Spinal cord (tissue), 10 donors: ENCODE measurements at places on chromosomes 6 and 20. TPM values are rescaled to one million over a fixed set of nuclear protein-coding genes. Genes with fewer than 3 reads are reported as not detected.

DNA sequence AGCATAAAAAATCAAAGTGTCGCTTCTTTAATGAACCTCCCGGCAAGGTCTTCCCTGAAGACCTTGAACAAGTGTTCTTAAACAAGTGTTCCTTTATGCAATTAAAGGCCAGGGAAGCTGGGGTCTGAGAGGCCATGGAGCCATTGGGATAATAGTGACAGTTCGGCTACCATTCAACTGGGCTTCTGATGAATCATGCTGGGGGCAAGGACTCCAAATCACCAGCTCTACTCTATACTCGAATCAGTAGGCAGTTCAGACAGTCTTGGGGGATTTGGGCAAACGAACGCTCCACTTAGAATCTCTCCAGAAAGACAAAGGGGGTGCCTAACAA lies 34.7 kb upstream of the EZR start:
- no peak for DNase-seq
- no peak overlapping the region for H3K4me3 ChIP-seq
- H3K27me3 ChIP-seq, result peaks cover 2% of the 10 kb centered on the region
- no peak overlapping the region for H3K27ac ChIP-seq
- peaks cover 11% of the 10 kb centered on the region for H3K4me1 ChIP-seq
- H3K36me3 ChIP-seq, result no peaks in the 10 kb centered on the region

DNA sequence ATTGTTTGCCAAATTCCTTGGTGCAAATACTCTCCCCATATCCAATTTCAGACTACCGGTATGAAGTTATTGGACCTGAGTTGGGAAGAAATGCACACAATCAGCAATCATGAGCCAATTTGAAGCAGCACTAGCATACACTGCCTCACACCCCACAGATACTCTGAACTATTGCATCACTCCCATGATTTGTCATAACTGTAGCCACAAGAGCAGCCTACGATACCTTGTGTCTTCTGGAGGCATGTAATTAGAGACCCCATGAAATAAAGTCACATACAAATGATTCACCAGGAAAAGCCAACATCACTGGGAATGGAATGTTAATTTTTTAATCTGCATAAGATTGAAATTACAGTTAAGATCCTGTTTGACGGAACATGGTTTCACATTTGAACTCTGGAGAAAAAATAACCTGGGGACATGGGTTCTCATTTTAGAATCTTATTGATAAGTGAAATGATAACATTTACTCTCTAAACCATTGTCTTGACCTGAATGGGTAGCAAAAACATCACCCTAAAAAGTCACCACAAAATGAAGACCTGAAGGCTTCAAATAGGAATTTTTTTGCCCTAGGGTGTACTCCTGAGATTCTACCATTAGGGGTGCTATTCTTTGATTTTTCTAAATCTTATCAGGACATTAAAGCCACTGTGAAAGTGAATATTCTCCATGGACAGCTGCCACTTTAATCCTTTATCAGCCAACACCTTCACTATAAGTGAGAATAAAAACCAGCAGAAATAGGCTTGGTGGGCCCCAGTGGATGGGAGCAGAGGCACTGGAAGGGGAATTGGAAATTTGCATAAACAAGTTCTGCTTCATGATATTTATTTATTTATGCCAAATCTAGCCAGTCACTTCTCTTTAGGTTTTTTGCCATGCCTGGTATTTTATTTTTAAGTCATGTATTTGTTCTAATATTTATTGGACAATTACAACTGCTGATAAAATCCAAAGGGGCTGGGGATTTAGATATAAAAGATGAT lies 34.5 kb upstream of the HBS1L start:
- no peak for DNase-seq
- no peaks in the 10 kb centered on the region for H3K36me3 ChIP-seq
- H3K4me1 ChIP-seq, result no peaks in the 10 kb centered on the region
- no peak overlapping the region for H3K4me3 ChIP-seq
- no peak overlapping the region for H3K27ac ChIP-seq

DNA sequence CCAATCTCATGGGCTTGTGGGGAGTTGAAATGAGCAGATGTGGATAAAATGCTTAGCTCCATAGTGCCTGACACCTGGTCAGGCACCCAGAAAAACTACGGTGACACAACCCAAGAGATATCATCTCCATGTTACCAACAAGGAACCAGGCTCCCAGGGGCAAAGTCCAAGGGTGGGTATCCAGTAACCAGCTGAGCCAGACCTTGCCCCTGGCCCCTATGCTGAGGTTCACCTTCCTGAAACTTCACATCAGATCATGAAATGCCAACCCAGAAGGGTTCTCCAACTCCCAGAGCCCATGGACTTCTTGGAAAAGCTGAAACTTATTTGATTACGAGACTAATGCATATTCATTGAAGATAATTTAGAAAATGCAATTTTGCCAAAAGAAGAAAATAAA lies 141.8 kb upstream of the KCNG1 start:
- no peak overlapping the region for H3K4me3 ChIP-seq
- no peaks in the 10 kb centered on the region for H3K36me3 ChIP-seq
- DNase-seq, result no peak
- H3K27ac ChIP-seq, result no peak overlapping the region
- H3K4me1 ChIP-seq, result no peaks in the 10 kb centered on the region
- H3K27me3 ChIP-seq, result no peaks in the 10 kb centered on the region

- H3K27me3 ChIP-seq, result no peaks in the 10 kb centered on the region
- peak overlapping the region; percentile 95 for H3K4me3 ChIP-seq
- H3K4me1 ChIP-seq, result no peaks in the 10 kb centered on the region
These were observed 1.3 kb downstream of the RNF146 start for GRCh38 chr6:127267646-127268625.

The TLDC2 gene
- total RNA-seq, result 0.40 TPM

- no peaks in the 10 kb centered on the region for H3K27me3 ChIP-seq
- no peak overlapping the region for H3K4me3 ChIP-seq
- H3K36me3 ChIP-seq, result no peaks in the 10 kb centered on the region
- no peak overlapping the region for H3K27ac ChIP-seq
These were observed 241.9 kb downstream of the ADGRB3 start for GRCh38 chr6:68876792-68877493.

- H3K27ac ChIP-seq, result no peak overlapping the region
- no peak overlapping the region for H3K4me3 ChIP-seq
- no peak for DNase-seq
- H3K27me3 ChIP-seq, result no peaks in the 10 kb centered on the region
- H3K4me1 ChIP-seq, result no peaks in the 10 kb centered on the region
- H3K36me3 ChIP-seq, result no peaks in the 10 kb centered on the region
These were observed 123.6 kb downstream of the PTPRT start for GRCh38 chr20:43066125-43066524.

GRCh38 chr6:43893073-43893472 lies 123.1 kb downstream of the VEGFA start:
- no peaks in the 10 kb centered on the region for H3K36me3 ChIP-seq
- peaks cover 2% of the 10 kb centered on the region for H3K27me3 ChIP-seq
- H3K4me1 ChIP-seq, result peaks cover 15% of the 10 kb centered on the region
- H3K27ac ChIP-seq, result no peak overlapping the region
- DNase-seq, result no peak

GRCh38 chr6:119078376-119079282 lies at the start of gene FAM184A:
Gene FAM184A, minus strand, starts transcription at chr6:119078664. Its CDS starts 365 bp downstream, at chr6:119078299.
- H3K4me1 ChIP-seq, result peaks cover 5% of the 10 kb centered on the region
- DNase-seq, result peak; percentile 61
- H3K4me3 ChIP-seq, result peak within 1 kb of the TSS; percentile 54
- no peaks in the 10 kb centered on the region for H3K36me3 ChIP-seq
- peak within 1 kb of the TSS; percentile 62 for H3K27ac ChIP-seq

GRCh38 chr20:22686097-22686496 lies 101.7 kb upstream of the FOXA2 start:
- peaks cover 2% of the 10 kb centered on the region for H3K27me3 ChIP-seq
- no peak overlapping the region for H3K4me3 ChIP-seq
- no peaks in the 10 kb centered on the region for H3K36me3 ChIP-seq
- H3K27ac ChIP-seq, result no peak overlapping the region

- no peak overlapping the region for H3K27ac ChIP-seq
- H3K36me3 ChIP-seq, result no peaks in the 10 kb centered on the region
- no peak for DNase-seq
- H3K4me1 ChIP-seq, result no peaks in the 10 kb centered on the region
- no peaks in the 10 kb centered on the region for H3K27me3 ChIP-seq
These were observed 122.7 kb downstream of the ADGRB3 start for GRCh38 chr6:68757821-68758220.

The THBD gene
- 14.7 TPM for total RNA-seq

GRCh38 chr6:84785671-84786070 lies 21.3 kb upstream of the TBX18 start:
- peaks cover 3% of the 10 kb centered on the region for H3K27me3 ChIP-seq
- no peak overlapping the region for H3K4me3 ChIP-seq
- no peak for DNase-seq
- no peaks in the 10 kb centered on the region for H3K4me1 ChIP-seq

- H3K27ac ChIP-seq, result no peak overlapping the region
- no peaks in the 10 kb centered on the region for H3K4me1 ChIP-seq
- H3K4me3 ChIP-seq, result no peak overlapping the region
- peaks cover 48% of the 10 kb centered on the region for H3K36me3 ChIP-seq
- DNase-seq, result no peak
These were observed 10.5 kb downstream of the KDM1B start for GRCh38 chr6:18165751-18166150.

The PXMP4 gene
- total RNA-seq, result 13.5 TPM

- H3K4me3 ChIP-seq, result no peak overlapping the region
- H3K27me3 ChIP-seq, result no peaks in the 10 kb centered on the region
- no peaks in the 10 kb centered on the region for H3K36me3 ChIP-seq
These were observed 683.0 kb upstream of the MANEA start for GRCh38 chr6:94894300-94894699.

- no peak overlapping the region for H3K27ac ChIP-seq
- peaks cover 18% of the 10 kb centered on the region for H3K36me3 ChIP-seq
- no peak overlapping the region for H3K4me3 ChIP-seq
- H3K4me1 ChIP-seq, result peaks cover 31% of the 10 kb centered on the region
- no peaks in the 10 kb centered on the region for H3K27me3 ChIP-seq
- DNase-seq, result no peak
These were observed 28.1 kb downstream of the SPDEF start for GRCh38 chr6:34527751-34528670.

DNA sequence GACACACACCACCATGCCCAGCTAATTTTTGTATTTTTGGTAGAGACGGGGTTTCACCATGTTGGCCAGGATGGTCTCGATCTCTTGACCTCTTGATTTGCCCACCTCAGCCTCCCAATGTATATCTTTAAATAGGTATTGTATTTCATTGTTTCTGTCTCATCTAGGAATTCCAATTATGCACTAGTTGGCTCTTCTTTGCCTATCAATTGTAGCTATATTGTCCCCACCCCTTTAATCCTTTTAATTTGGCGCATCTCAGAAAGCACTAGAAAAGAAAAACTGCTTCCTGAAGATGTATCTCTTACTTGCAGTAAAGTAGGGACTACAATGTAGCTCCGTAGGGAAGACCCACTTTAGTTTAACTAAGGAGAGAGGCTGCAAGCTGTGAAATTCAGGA lies 10.5 kb upstream of the MAVS start:
- no peak for DNase-seq
- no peak overlapping the region for H3K27ac ChIP-seq
- no peaks in the 10 kb centered on the region for H3K27me3 ChIP-seq
- H3K4me3 ChIP-seq, result no peak overlapping the region

GRCh38 chr6:52555518-52556233 lies 21.2 kb downstream of the TRAM2 start:
- H3K27ac ChIP-seq, result peak overlapping the region; percentile 16
- H3K4me3 ChIP-seq, result no peak overlapping the region
- DNase-seq, result no peak
- peaks cover 18% of the 10 kb centered on the region for H3K4me1 ChIP-seq
- H3K36me3 ChIP-seq, result no peaks in the 10 kb centered on the region
- H3K27me3 ChIP-seq, result peaks cover 2% of the 10 kb centered on the region
